MV-4-11 (cell line): ENCODE measurements at places on chromosomes 2 and 18.

- no peak for DNase-seq
Measured at GRCh38 chr2:55768991-55769390, 75.3 kb upstream of the PNPT1 start.

DNA sequence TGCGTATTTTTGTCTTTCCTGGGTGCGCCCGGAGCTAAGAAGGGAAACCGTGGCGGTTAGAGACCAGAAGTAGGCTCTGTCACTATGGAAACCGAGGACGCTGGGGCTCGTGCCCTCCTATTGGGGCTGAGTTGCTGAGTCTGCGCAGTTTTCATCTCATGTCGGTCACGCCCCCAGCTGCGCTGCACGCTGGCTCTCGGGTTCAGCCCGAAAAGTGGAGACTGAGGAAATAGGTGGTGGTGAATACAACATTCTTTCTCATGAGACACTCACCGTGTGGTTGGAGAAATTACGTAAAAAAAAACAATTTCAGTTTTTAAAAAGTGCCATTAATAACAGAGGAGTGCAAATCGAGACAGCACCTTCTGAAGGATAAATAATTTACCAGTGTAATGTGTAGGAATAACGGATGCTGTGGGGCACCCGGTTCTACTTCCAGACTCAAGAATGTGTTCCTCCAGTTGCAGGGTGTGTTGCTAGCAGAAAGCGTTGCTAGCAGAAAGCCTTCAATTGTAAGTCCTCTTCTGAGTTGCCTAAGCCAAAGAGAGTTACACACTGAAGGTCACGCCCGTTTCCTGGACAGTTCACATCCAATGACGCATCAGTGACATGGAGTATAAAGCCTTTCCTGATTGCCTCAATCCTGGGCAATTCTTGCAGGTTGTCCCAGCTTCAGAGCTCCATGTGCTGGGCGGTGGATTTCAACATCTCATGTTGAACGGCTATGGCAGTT lies 20.4 kb upstream of the CXXC1 start:
- peak; percentile 100 for DNase-seq

DNA sequence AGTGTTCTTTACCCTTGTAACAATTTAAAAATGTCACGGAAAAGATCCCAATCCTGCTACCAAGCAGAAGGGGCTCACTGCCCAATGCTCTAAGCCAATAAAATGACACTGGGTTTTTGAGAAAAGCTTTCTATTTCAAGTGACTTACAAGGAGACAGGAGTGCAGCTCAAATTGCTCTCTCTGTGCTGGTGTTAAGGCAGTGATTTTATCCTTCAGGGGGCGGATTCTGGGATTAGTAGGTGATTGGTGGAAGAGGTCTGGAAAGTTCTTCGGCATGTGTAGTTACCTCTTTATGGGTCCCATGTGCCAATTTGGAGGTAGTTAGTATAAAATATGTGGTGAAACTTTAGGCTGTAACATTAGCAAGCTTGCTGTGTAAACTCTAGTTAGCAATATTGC lies 27.4 kb upstream of the MCM6 start:
- no peak for DNase-seq

- peak; percentile 35 for DNase-seq
Measured at GRCh38 chr2:112156152-112156986, 18.2 kb downstream of the FBLN7 start.

GRCh38 chr18:11322716-11323115 lies 173.3 kb upstream of the PIEZO2 start:
- DNase-seq = no peak

DNA sequence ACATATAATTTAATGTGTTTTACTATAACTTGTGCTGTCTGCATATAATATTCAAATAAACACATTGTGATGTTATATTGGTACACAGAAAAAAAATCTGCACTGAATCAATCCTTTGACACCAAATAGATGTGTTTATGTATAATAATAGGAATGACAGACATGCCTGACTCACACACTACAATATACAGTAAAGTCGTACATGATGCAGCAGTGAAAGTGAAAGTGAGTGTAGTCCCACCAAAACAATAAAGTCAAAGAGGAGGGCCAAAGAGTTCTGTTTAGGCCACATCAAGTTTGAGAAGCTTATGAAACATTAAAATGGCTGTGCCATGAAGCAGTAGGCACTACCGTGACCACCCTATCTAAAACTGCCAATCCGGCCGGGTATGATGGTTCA lies 8.2 kb upstream of the RBM44 start:
- DNase-seq = no peak

DNA sequence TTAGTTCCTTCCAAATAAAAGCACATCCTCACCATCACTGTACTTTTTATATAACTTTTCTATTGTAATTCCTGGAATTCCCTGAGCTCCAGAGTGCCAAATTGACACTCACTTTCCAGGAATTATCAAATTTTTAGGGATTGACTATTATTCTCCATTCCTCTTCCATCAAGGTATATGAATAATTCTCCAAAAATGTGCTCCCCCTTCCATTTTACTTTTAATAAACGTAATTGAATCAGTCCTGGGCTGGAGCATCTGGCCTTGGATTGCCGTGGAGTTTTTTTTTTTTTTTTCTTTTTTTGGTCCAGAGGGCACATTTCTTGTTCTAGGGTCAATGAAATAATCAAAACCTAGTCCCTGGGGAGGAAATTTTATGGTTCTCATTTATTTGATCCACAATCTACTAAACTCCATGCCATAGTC lies 304.3 kb downstream of the CDCA7 start:
- no peak for DNase-seq

- DNase-seq = peak; percentile 56
Measured at GRCh38 chr18:79819064-79819967, 21.6 kb downstream of the KCNG2 start.

- DNase-seq = peak; percentile 3
Measured at GRCh38 chr18:54777118-54777791, 51.0 kb upstream of the RAB27B start.
